ENCODE measurements at places on chromosomes 6 and 20.

DNA sequence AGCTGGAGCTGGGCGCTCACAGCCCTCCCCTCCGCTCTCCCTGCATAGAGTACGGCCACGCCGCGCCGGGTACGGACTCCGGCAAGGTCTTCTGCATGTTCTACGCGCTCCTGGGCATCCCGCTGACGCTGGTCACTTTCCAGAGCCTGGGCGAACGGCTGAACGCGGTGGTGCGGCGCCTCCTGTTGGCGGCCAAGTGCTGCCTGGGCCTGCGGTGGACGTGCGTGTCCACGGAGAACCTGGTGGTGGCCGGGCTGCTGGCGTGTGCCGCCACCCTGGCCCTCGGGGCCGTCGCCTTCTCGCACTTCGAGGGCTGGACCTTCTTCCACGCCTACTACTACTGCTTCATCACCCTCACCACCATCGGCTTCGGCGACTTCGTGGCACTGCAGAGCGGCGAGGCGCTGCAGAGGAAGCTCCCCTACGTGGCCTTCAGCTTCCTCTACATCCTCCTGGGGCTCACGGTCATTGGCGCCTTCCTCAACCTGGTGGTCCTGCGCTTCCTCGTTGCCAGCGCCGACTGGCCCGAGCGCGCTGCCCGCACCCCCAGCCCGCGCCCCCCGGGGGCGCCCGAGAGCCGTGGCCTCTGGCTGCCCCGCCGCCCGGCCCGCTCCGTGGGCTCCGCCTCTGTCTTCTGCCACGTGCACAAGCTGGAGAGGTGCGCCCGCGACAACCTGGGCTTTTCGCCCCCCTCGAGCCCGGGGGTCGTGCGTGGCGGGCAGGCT is 4.6 kb downstream of the KCNK15 start:
- no peak for DNase-seq

GRCh38 chr6:148831064-148831463 is 84.2 kb downstream of the UST start:
- no peak for DNase-seq

DNA sequence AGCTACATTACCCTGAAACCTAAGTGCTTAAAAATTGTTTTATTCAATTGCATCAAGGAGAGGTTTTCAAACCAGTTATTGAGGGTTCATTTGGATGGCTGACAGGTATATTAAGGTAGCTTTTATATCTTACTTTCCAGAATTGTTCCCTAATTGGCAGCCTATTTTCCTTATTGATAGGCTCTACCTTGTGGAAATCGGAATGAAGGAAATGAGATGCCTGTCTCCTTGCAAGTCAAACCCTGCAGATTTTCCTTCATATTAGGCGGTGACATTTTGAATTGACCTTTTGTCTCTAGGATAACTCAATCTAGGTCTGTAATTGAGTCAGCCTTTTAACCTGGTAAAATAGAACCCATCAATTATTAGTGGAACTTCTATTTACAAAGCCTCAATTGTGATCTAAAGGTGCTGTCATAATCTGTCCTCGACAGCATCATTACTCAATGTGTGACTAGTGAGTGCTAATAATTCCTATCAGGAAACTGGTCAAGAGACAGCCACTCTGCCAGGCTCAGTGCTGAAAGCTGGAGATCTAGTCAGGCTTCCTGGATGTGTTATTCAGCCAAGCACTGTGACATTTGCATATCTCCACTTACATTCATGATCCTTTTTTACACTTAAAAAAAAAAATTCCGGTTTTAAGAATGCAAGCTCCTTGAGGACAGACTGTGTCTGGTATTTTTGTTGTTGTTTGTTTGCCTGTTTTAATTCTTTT is 20.1 kb downstream of the OPRM1 start:
- DNase-seq = no peak

- DNase-seq = no peak
These were observed 15.3 kb downstream of the VEGFA start for GRCh38 chr6:43785220-43785752.

All from LNCaP clone FGC (cell line).